Fibroblast of villous mesenchyme (primary cell): ENCODE measurements at places on chromosomes 4 and X.

- no peak for DNase-seq
Measured at GRCh38 chrX:41721590-41721989, 2.4 kb upstream of the GPR82 start.

GRCh38 chr4:147923854-147924253 is 192.0 kb downstream of the ARHGAP10 start:
- no peak for DNase-seq

DNA sequence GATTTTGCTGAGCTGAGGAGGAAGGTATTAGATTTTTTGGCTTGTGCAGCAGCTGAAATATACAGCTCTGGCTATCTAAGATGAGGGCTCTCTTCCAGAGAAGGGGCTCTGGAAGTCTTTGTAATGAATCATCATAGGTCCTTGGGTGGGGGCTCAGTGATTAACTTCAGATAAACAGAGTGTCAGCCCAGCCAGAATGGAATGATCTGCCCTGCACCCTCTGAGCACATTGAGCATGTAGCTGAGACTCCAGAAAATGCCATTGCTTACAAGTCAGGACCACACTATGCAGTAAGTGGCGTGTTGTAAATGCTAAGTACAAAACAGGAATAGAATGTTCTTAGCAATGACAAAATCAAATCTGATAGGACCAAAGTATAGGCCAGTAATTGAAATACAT is 836.0 kb downstream of the PDHA2 start:
- peak; percentile 2 for DNase-seq

DNA sequence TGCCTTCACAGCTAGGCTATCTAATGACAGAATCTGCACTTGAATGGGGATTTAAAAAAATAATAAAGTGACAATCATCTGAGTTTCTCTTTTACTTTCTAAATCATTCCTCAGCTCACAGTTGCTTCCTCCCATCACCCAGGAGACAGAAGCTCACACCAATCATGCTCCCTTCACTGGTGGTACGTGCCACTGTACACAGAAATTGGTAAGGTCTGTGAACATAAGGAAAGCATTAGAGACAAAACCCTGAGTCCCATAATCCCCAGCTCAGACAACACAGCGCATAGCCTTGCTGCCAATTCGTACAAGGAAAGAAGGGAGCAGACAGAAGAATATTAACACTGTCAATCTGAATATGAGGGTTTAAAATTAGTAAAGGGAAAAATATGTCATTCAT is 133.1 kb downstream of the IDS start:
- DNase-seq, result no peak

- DNase-seq, result no peak
Measured at GRCh38 chrX:153590961-153591956, 7.7 kb downstream of the CCNQ start.
